ENCODE measurements at places on chromosomes 6 and 20.

DNA sequence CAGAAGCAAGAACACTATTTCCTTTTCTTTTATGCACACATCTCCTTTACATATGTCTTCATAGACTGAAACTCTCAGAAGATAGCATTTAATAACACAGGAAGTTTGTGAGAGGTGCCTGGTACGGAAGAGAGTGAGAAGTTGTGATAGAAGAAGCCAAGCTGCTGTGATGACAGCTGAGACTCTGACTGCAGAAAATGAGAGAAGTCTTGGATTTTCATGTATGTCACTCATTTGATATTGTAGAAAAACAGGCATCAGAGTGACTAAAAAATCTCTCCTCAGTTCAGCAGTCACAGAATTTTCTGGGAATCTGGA, 154.9 kb upstream of the BMP2 start:
- no peak for DNase-seq

DNA sequence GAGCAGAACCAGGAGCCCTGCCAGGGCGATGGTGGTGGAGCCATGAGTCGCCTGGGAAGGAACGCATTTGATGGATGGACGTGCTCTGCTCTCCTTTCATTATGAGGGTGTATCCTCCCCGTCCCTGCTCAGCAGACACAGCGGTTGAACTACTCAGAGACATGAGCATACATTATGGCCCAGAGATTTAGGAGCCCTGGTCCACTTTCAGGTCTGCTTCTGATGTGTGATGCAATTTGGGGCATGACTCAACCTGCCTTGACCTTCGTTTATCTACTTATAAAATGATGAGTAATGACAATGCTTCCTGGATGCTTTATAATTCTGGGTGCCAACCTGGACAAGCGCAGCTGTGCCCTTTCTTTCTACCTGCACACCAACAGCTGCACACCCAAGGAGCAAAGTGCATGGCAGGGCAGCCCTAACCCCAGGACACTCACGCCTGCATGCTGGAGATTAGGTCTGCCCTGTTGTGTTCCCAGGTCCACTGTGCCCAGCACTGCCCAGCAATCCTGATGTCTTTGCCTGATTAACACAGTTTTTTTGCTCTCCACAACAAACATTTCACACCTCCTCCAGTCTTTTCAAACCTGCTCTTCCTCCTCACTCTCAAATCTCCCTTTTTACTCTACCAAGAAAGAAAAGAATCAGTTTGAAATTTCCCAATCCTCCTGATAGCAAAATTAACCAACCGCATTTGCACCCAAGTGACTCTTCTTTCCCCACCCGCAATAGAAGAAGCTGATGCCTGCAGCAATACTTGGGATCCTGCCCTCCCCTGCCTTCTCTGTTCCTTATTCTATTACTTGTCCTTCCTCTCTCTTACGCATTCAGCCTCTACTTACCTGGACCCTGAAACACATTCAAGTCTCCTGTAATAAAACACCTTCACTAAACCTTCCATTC, 81.2 kb downstream of the EZR start:
- DNase-seq, result no peak

- no peak for DNase-seq
These were observed 85.6 kb downstream of the AIG1 start for GRCh38 chr6:143146186-143146851.

DNA sequence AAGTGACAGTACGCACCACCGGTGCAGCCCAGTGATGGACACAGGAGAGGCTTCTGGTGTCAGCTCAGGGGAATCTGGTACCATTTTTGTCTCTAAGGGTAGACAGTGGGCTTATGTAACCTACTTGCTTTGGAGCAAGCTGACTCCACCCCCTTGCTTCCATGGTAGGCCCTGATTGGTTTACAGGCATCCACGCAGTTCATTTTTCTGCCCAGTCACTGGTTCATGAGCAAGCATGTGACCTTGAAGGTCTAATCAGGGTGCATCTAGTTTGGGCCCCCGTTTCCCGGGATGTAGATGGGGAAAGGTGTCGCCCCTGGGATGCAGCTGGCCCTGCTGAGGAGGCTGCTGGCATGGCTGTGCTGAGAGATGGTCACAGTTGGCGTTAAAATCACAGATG, 244.8 kb upstream of the KCNG1 start:
- no peak for DNase-seq

DNA sequence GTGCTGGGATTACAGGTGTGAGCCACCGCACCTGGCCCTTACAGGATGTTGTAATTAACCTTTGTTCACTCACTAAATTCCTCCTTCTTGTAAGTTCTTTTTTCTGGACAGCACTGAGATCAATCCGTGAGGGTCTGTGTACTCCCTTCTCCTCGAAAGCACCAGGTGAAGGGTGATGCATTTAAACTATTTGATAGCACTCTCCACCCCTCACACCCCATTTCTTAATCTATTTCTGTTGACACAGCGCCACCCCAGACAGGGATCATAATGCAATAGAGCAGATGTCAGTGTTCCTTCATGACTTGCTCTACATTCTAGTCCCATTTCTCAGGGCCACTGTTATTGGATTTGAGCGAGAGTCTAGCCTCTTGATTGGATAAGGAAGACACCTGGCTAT, 46.3 kb downstream of the PPP1R14C start:
- DNase-seq, result no peak

- peak; percentile 55 for DNase-seq
These were observed 117.0 kb downstream of the RTN4IP1 start for GRCh38 chr6:106512048-106512967.

- no peak for DNase-seq
These were observed 2.4 kb downstream of the ADA start for GRCh38 chr20:44649126-44649525.

Measured in stimulated activated CD8-positive, alpha-beta memory T cell treated with anti-CD3 and anti-CD28 coated beads, Interleukin-4, amount 100 ng/mL, for 24 hours (primary cell).